ENCODE measurements at places on chromosomes 13 and 19. TPM values are rescaled to one million over a fixed set of nuclear protein-coding genes. Genes with fewer than 3 reads are reported as not detected.

Gene NXNL1
- not detected for total RNA-seq

Gene TRPC4
- 4.3 TPM for total RNA-seq

Gene CYP4F11
- 11.0 TPM for total RNA-seq

Gene CC2D1A
- total RNA-seq = 26.9 TPM

Gene INSR
- total RNA-seq = 67.0 TPM

DNA sequence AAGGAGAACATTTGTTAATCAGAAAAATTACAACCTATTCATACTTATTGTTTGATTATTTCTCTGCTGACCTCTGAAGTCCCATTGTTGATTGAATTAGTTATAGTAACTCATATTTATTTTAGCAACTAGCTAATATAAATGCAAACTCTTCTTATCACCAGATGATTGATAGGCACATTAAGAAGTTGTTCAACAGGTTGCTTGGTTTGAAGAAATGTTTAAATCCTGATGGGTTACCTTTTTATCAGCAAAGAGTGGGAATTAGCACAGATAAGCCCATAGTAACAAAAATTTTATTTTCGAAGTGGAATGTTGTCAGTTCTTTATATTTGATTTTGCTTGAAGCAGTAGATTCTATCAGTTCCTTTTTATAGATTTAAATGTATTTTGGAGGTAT is 44.4 kb downstream of the KLF5 start:
- DNase-seq = no peak
- H3K4me1 ChIP-seq = no peaks in the 10 kb centered on the region
- no peaks in the 10 kb centered on the region for H3K36me3 ChIP-seq
- H3K27me3 ChIP-seq = no peaks in the 10 kb centered on the region
- H3K4me3 ChIP-seq = no peak overlapping the region
- no peak overlapping the region for H3K27ac ChIP-seq

DNA sequence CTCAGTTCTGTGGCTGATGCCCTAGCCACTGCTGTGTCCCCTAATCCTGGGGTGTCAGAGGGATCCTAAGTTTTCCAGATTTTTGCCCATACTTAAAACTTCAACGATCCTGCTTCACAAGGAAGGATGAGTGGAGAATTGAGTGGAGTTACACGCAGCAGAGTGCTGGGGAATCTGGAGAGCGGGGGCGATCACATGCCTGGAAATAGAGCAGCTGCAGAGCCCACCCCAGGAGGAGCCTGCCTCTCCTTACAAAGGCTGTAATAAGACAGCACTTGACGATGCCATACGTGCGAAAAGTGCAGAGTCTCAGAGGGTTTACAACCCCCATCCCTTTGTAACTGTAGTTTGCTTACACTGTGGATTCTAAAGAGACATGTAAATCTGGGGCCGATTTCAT is 40.6 kb downstream of the SUGP2 start:
- no peak overlapping the region for H3K4me3 ChIP-seq
- H3K27ac ChIP-seq = no peak overlapping the region
- H3K4me1 ChIP-seq = no peaks in the 10 kb centered on the region
- DNase-seq = no peak

GRCh38 chr13:101579281-101579802 is 126.9 kb downstream of the ITGBL1 start:
- H3K4me3 ChIP-seq = no peak overlapping the region
- no peaks in the 10 kb centered on the region for H3K27me3 ChIP-seq
- H3K36me3 ChIP-seq = peaks cover 1% of the 10 kb centered on the region
- peaks cover 2% of the 10 kb centered on the region for H3K4me1 ChIP-seq
- DNase-seq = no peak

- H3K4me3 ChIP-seq = no peak overlapping the region
- no peaks in the 10 kb centered on the region for H3K36me3 ChIP-seq
- no peak overlapping the region for H3K27ac ChIP-seq
- H3K4me1 ChIP-seq = no peaks in the 10 kb centered on the region
These were observed 332.2 kb upstream of the GPC6 start for GRCh38 chr13:92894447-92894846.

DNA sequence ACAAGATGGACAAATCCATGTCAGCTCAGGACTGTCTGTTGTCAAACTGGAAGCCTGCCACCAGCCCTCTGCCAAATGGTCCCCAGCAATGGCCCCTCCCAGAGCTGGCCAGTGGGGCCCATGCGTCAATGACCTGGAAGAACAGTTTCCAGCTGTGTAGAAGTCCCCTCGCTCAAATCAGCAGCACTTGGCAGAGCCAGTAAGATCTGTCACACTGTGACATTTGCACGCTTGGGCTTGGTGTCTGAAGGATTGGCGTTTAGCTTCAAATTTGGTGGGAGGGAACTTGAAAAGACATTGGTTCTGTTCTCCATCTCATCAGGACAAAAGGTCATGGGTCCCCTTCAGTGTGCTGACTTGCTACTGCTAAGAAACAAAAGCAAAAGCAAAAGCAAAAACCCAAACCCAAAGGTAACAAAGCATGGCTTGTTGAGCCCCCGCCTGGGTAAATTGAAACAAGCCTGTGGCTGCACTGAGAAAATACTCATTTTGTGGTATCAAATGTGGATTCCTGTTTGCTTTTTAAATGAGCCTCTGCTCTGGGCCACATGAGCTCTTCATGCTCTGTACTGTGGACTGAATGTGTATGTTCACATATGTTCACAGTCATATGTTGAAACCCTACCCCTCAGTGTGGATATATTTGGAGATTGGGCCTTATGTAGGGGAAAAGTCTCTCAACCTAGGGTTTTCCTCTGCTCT is 253.6 kb upstream of the MAB21L1 start:
- H3K27me3 ChIP-seq = no peaks in the 10 kb centered on the region
- no peaks in the 10 kb centered on the region for H3K36me3 ChIP-seq
- H3K4me3 ChIP-seq = no peak overlapping the region
- no peaks in the 10 kb centered on the region for H3K4me1 ChIP-seq
- DNase-seq = no peak

All from aorta (tissue), 5 donors.